Stromal cell of bone marrow (primary cell): ENCODE measurements at places on chromosomes 13 and 19.
A peak's percentile ranks its signal among the peaks of the same experiment; 100 is the strongest.

DNA sequence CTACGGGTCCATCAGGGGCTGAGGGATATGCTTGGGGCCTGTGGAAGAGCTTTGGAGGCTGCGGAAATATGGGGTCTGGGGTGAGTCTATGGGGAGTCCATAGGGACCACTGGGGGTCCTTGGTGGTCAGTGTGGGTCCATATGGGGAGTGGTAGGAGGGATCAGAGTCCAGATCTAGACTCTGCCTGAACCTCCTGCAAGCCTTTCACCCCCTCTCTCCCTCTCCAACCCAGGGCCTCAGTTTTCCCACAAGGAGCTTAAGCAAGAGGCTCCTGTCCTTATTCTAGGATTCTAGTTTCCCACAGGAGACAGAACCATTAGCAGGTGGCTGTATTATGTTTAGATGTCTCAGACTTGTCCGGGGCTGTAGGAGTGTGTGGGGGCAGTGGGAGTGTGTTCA is 161.9 kb upstream of the TSHZ3 start:
- no peak for DNase-seq

- DNase-seq, result peak; percentile 47
Measured at GRCh38 chr19:45186509-45187334, 8.1 kb downstream of the BLOC1S3 start.

- DNase-seq, result no peak
Measured at GRCh38 chr19:6412447-6413091, 12.0 kb downstream of the KHSRP start.

DNA sequence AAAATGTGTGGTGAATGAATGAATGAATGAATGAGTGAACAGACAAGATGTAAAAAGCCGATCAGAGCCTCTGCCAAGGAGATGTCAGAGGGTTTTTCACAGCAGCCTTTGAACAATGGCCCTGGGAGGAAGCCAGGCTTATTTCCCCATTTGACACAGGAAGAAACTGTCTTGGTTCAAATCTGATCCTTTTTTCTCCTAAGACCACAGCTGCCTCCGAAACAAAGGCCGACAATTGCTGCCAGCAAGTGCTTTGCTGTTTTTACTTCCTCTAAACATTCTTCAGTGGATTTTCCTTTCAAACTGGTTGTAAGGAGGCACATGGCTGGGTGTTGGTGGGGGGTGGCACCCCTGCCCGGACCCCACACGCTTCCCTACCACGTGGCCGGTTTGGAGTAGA is 44.2 kb upstream of the HOMER3 start:
- no peak for DNase-seq

DNA sequence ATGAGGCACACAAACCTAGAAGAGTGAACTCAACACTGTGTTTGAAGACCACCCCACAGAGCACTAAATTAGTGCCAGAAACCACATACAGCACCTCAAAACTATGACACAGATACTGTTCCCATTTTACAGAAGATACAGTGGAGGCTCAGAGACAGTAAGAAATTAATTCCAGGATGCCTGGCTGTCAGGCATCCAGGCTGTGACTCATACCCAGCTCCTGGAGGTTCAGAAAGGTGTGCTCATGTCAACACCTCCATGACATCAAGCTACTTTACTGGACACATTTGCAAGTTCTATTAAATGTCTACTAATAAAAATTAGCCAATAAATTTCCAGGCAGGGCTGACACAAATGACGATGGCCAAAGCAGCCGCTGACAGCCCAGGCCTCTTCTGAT is 176.3 kb downstream of the ABCC4 start:
- no peak for DNase-seq

DNA sequence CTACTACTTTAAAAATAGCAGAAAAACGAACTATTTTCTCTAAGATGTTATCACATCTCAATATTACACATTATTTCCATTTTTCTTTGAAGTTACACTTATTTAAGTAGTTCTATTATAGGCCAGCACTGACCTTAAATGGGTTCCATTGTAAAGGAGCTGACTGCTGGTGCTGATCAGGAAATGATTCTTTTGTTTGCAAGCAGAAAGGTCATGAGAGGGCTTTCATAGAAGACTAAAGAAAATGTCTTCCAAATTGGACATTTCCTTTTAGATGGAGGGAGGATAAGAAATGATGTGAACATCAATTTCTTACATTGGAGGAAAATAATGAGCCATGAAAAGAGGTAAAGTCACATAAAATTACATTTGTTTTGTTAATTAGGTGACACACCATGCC is 96.2 kb downstream of the SUCLA2 start:
- DNase-seq, result no peak
